Activated T-helper 1 cell treated with anti-CD3 and anti-CD28 coated beads, Interleukin-12 subunit alpha, Interleukin-12 subunit beta, Interleukin-2, Interleukin-4 antibody, amounts not matched to agents 30 ng/mL and 10 ng/mL and 1 ng/mL, durations not matched to agents 14 hours and 24 hours and 36 hours (primary cell): ENCODE measurements at places on chromosomes 12 and 14. TPM values are rescaled to one million over a fixed set of nuclear protein-coding genes. Genes with fewer than 3 reads are reported as not detected.

The KRT1 gene
- not detected in 2 replicates for total RNA-seq

The DIP2B gene
- total RNA-seq, result 26.7 and 27.6 TPM in 2 replicates

The CALCOCO1 gene
- 17.4 and 19.2 TPM in 2 replicates for total RNA-seq

The MDM1 gene
- total RNA-seq, result 26.8 and 29.9 TPM in 2 replicates

The SLC25A21 gene
- total RNA-seq, result not detected in 2 replicates

The EFS gene
- total RNA-seq, result not detected in 2 replicates

The KRT7 gene
- total RNA-seq, result 15.5 and 21.2 TPM in 2 replicates

The KCNH5 gene
- not detected in 2 replicates for total RNA-seq

The HOXC9 gene
- total RNA-seq, result not detected in 2 replicates

The SIX6 gene
- total RNA-seq, result not detected in 2 replicates

The IAPP gene
- not detected in 2 replicates for total RNA-seq

The PLA2G1B gene
- not detected in 2 replicates for total RNA-seq

The CAPZA3 gene
- not detected in 2 replicates for total RNA-seq

The NANOG gene
- total RNA-seq, result not detected in 2 replicates

The BCL2L14 gene
- 10.4 and 11.0 TPM in 2 replicates for total RNA-seq

The PTGDR gene
- not detected in 2 replicates for total RNA-seq

The BICDL1 gene
- 136 and 140 TPM in 2 replicates for total RNA-seq

The CEBPE gene
- not detected in 2 replicates for total RNA-seq
